ENCODE measurements at places on chromosomes 3 and 15.

- DNase-seq, result no peak
These were observed 184.5 kb downstream of the USP13 start for GRCh38 chr3:179837374-179837773.

DNA sequence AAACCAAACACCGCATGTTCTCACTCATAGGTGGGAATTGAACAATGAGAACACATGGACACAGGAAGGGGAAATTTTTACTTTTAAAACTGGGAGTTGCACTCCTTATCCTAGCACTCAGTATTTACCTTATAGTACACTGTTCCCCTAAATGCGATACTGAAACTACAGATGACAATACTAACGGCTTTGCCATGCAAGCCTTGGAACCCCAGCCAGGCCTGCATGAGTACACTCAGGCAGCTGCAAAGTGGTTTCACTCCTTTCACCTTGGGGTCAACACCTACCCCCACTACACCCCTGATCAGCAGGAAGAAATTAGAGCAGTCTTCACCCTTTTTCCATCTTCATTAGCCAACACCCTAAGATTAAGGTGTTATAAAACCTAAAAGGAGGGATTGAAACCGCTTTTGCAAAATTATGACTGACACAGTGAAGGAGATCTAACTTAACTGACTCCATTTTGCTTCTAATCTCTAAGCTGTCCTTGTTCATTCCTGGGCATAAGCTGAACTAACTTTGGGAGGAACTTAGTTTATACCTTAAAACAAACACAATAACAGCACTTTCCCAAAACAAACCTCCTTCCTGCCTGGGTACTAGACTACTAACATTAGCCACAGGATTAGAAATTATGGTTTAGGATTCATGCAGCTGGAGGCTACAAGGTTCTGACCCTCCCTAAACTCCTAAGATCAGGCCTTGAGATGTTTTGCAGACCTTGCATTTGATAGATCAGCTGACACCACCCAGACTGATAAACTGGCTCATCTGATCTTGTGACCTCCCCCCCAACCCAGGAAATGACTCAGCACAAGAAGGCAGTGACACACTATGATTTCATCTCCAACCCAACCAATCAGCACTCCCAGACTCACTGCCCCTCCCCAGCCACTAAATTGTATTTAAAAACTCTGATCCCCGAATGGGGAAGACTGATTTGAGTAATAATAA, 452.1 kb upstream of the PPP2R3A start:
- DNase-seq, result no peak

GRCh38 chr3:44596621-44597020, 11.9 kb downstream of the ZNF660 start:
- no peak for DNase-seq

- no peak for DNase-seq
These were observed 46.4 kb upstream of the C15orf61 start for GRCh38 chr15:67474405-67475110.

GRCh38 chr3:108008931-108009639, 81.7 kb downstream of the CD47 start:
- DNase-seq, result no peak

DNA sequence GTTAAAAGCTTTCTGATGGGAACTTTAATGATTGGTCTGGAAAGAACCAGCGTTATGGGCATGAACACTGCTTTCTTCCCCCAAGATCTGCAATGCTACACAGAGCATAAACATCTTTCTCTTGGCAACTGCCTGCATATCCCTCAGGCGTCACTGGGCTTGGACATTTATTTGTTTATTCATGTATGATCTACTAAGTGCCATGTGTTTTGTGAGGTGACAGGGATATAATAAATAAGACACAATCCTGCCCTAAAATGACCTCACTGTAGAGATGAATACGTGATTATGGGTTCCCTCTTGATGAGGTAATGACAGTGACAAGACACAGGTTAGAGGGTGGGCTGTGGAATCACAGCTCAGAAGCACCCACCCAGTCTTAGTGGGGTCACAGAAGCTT, 485.3 kb downstream of the PDCD6IP start:
- DNase-seq, result no peak

GRCh38 chr3:177690306-177690705, 493.0 kb upstream of the TBL1XR1 start:
- no peak for DNase-seq

- DNase-seq, result no peak
These were observed 131.3 kb downstream of the SMAD6 start for GRCh38 chr15:66833371-66833770.

DNA sequence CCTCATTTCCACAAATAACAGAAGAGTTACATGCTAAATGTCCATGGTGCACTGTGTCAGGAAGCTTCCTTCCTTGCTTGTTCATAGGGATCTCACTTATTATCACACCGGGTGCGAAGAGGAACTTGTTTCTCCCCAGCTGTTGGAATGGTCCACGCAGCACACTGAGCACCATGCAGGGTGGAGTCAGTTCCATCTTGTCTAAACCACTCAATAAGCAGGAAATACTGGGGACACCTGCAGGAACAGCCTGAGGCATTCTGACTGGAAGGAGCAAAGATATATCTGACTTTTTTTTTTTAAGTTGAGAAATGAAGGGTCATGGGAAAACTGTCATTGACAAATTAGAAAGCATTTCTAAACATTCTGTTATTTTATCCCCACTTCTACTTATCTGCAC, 70.0 kb upstream of the WDR72 start:
- no peak for DNase-seq

DNA sequence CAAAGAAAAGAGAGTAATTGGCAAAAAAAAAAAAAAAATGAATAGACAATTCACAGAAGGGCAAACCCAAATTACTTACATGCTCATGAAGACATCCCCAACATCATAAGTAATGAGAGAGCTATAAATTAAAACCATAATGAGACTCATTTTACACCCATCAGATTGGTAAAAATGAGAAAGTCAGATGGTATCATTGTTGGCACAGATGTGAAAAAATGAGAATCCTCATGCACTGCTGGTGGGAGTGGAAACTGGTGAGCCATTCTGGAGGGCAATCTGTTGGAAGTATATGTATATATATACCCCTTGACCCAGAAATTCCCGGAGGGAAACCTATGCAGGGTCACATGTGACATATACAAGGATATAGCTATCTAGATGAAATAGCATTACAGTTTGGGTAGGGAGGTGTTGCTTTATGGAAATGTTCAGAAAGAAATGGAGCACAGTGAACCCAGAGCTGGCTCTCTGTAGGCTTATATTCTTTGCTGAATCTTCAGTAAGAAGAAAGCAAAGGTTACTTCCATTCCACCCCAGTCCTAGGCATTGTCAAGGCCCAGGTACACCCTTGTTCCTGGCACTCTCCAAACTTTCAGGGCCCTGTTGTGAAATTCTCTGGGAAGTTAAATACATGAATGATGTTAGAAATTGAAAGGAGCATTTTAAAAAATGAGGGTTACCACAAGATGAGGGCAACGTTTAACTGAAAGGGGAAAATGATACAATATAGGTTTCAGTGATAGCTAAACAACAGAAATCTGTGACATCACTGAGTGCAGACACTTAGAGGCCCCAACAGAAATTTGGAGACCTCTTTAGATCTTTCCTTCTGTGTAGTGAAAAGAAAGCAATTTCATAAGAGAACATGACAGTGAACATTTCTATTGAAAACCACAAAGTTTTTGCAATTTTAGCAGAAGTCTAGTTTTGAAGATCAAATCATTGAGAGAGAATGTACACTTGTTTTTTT, 132.7 kb upstream of the TPRG1 start:
- no peak for DNase-seq

DNA sequence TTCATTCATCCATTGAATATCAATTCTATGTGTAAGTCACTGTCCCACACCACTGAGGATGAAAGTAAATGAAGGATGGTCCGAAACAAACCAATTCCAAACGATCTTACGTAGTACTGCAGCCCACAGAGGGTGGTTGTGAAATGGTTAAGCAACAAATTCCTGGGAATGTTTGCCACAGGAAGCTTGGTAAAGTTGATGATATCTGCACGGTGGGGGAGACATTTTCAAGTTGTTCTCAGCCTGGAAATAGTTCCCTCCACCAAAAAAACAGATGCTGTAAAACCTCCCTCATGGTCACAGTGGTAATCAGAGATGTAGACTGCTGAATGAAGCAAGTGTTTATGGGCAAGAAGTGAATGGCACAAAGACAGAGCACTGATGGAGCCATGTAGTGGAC, 35.9 kb upstream of the BNC1 start:
- DNase-seq, result no peak

- no peak for DNase-seq
These were observed 53.5 kb upstream of the PRTG start for GRCh38 chr15:55796321-55796965.

DNA sequence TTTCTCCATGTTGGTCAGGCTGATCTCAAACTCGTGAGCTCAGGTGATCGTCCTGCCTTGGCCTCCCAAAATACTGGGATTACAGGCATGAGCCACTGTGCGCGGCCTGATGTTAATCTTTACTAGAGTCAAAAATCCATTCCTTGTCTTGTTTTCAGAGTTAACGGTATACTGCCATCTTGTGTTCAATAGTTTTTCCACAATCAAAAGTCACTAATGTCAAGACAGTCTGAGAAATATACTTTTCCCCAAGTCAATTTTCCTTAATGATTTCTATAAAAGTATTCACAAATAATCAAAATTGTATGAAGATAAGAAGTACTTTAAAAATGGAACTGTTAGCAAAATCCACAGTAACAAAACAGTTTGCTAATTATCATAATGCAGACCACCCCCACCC, 8.5 kb downstream of the CRBN start:
- DNase-seq, result peak; percentile 2

DNA sequence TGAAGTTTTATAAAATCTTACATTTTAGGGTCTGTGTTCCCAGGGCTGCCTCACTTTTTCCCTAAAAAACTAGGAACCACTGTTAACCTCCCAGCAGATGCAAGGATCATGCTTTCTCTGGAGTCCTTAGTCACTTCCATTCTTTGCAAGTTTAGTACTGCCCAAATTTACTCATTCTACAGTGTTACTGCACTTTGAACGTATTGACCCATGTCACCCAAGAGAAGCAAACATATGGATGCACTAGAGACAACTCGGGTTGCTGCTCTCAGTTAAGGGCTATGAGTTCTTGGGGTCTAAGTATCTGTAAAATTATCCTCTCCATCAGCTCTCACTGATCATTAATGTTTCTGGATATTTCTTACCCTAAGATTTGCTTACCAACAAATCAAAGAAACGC, 59.0 kb downstream of the LEO1 start:
- DNase-seq, result no peak

DNA sequence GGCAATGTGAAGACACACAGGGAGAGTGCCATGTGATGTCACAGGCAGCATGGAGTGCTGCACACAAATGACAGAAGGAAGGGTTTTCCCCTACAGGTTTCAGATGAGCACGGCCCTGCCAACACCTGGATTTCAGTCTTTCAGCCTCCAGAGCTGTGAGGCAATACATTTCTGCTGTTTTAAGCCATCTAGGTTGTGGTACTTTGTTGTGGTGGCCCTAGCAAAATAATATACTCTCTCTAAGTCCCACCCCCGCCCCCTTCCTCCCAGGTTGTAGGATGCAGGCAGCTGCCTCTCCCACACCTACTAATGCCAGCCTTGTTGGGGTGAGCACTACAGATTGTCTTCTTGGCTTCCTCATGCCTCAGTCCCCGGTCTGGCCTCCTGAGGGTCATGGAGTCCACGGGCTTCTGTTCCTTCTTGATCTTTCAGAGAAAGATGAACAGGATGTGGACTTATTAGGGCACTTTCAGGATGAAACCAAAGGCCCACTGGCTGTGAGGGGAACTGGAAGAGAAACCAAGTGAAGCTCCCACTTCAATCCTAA, 180.0 kb downstream of the CD47 start:
- no peak for DNase-seq

- DNase-seq, result no peak
These were observed 524.7 kb downstream of the DIPK2A start for GRCh38 chr3:144496141-144496835.

DNA sequence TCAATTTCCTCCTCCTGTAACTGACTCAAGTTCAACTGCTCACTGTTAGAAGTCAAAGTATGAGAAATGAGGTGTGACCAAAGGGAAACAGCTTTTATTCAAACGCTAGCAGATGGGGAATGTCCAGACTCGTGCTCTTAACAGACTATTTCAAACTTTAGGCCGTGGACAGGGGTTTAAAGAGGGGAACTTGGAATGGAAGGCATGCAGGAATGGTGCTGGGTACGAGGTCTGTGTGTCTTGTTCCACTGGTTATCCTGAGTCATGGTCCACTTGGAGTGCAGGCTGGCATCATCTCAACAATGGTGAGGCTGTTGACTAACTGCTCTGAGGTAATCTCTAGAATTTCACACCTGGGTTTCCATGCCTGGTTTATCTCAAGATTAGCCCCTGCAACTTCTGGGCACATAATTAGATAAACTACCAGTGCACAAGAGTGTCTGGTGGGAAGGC, 22.9 kb upstream of the DNAAF4 start:
- DNase-seq, result no peak

DNA sequence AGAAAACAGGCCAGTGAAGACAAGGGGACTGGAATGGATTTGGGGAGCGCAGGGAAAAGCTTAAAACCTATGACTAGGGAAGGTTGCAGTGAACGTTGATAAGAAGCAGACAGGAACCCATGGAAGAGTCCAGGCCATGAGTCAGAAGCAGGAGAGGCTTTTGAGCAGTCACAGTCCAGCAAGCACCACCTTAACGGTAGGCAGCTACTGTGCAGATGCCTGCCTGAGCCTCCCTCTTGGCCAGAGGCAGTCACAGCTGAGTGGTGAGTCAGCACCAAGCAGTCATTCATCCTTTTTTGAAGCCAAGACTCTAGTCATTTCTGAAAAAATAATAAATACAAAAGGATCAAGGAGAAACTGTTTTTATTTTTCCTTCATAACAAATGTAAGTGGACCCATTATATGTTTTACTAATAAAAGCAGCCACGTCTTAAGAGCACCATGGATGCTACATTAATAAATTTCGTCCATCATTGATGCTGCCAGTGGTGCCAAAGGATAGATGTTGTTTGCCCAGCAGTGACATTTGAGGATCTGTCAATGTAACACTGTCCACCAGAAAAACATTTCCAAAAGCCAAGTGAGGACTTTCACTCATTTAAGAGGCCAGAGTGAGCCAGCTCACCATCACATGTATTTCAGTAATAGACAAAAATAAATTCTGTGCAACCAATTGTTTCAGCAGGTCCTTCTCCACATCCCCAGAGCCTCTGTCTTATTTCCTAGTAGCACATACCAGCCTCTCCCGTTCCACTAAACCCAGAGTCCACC, 42.1 kb upstream of the ACTC1 start:
- no peak for DNase-seq

DNA sequence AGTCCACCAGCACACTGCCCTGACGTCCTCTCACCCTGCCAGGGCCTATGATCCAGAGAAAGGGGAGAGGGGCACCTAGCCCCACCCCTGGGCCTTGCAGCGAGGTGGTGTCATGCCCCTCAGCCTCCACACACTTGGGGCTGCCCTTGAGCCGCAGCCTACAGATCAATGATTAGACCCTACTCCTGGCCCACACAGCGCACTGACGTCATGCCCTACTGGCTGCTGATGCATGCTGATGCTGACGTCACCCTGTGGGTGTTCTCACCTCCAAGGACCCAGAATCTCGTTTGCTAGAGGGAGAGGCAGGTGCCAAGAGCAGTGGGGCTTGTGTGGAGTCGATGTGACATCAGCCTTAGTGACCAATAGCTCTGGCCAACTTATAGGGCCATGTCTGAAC, 18.0 kb downstream of the ARL14 start:
- DNase-seq, result no peak
